ENCODE measurements at places on chromosomes 6 and 20.

DNA sequence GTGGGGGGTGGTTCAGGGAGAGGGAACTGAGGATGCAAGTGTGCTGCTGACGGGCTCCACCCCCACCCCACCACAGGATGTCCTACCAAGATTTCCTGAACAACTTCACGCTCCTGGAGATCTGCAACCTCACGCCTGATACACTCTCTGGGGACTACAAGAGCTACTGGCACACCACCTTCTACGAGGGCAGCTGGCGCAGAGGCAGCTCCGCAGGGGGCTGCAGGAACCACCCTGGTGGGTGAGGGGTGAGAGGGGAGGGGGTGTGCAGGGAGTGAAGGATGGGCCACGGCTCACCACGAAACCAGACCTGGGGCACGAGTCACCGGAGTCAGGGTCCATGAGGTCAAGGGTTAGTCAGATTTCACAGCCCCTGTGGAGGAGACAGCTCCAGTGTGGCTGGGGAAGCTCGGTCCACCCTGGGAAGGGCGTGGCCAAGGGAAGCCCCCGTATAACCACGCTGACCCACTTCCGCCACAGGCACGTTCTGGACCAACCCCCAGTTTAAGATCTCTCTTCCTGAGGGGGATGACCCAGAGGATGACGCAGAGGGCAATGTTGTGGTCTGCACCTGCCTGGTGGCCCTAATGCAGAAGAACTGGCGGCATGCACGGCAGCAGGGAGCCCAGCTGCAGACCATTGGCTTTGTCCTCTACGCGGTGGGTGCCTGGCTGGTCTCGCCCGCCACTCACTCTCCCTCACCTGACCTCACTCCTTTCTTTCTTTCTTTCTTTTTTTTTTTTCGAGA lies 18.3 kb downstream of the CAPN11 start:
- no peak for DNase-seq

GRCh38 chr6:111837641-111838500 lies 35.4 kb downstream of the FYN start:
- no peak for DNase-seq

- DNase-seq: no peak
Measured at GRCh38 chr6:111487661-111488060, 4.6 kb upstream of the REV3L start.

DNA sequence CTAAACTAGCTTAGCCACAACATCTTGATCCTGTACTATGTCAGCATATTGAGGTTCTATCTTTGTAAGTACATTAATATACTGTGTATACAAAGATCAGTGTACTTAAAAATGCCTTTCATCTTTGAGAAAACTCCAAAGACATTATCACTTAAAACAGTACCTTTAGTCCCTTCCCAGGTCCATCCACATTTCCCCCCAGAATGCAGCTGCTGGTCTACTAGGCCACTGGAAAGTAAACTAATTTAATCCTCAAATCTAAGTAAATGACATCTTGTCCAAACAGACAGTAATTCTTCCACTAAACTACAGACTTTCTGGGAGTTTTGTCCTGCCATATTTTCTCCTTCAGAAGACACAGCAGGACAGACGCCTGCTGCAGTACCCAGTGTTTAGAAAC lies 68.7 kb downstream of the SYCP2 start:
- no peak for DNase-seq

DNA sequence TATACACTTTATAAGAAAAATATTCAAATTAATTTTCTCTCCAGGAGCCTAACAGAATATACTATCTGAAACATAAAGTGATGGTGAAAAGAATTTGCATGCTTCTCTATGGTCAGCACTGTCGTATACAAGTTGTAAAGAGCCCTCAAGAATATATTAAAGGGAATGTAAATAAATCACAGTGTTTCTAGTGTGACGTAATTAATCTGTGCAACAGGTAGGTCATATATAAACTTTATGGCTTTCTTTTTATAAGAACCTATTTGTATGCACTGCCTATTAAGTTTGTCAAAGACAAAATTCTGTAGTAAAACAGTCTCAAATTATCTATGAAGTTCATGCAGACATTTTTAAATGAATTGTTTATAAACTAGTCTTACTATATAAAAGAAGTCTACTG lies 347.9 kb upstream of the EYS start:
- DNase-seq: no peak

GRCh38 chr6:6823568-6824224 lies 235.2 kb downstream of the LY86 start:
- no peak for DNase-seq

DNA sequence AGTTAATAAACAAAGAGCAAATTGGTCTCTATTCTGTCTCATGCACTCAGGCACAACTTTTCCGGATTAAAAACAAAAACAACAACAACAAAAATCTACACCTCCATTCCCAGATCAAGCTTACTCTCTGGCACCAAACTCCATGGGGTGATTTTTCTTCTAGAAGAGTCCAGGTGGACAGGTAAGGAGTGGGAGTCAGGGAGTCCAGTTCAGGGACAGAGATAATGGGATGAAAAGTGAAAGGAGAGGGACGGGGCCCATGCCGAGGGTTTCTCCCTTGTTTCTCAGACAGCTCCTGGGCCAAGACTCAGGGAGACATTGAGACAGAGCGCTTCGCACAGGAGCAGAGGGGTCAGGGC lies 437 bp upstream of the HLA-A start:
- no peak for DNase-seq

- no peak for DNase-seq
Measured at GRCh38 chr20:52874241-52874640, 97.9 kb upstream of the TSHZ2 start.

DNA sequence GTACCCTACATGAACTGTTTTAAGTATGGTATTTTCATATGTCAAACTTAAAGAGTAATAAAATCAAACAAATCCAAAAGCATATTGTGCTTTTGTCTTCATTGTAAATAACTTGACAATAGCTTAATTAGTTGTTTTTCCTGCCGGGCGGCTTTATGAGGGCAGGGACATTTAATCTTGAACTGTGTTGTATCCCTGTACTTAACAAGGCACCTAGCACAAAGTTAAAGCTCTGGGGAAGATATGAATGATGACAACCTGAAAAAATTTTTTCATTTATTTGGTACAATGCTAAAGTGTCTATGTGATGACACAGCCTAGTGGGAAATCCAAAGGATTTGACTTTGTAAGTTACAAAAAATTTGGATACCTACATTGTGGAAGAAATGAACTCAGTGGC lies 502 bp upstream of the HACE1 start:
- no peak for DNase-seq

- DNase-seq: no peak
Measured at GRCh38 chr6:42017021-42017643, 33.2 kb upstream of the TAF8 start.

- DNase-seq: no peak
Measured at GRCh38 chr20:8271727-8272126, 139.7 kb downstream of the PLCB1 start.

DNA sequence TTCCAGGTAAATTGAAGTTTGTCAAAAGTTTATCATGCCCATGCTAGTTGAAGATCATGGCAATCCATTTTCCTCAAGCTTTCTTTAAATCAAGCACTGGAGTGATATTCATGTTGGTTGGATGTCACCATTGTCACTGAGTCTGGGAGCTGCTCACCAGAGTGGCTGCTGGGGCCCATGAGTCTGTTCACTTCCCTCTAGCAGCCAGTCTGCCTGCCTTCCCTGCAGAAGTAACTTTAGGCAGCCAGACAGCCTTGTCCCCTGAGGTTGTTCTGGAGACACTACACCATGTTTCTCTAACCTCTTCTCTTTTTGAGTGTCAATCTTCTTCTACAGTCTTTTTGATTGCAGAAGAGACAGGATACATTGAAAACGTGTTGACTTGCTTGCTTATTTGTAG lies 5.5 kb downstream of the SIRT5 start:
- no peak for DNase-seq

- no peak for DNase-seq
Measured at GRCh38 chr20:8315639-8316573, 183.8 kb downstream of the PLCB1 start.

GRCh38 chr6:22357724-22358189 lies 60.9 kb upstream of the PRL start:
- DNase-seq: no peak

GRCh38 chr6:34922177-34922663 lies 33.2 kb downstream of the ANKS1A start:
- peak; percentile 11 for DNase-seq

- no peak for DNase-seq
Measured at GRCh38 chr6:4981761-4982160, 22.1 kb downstream of the RPP40 start.

GRCh38 chr20:10708351-10709185 lies 34.8 kb upstream of the JAG1 start:
- no peak for DNase-seq

DNA sequence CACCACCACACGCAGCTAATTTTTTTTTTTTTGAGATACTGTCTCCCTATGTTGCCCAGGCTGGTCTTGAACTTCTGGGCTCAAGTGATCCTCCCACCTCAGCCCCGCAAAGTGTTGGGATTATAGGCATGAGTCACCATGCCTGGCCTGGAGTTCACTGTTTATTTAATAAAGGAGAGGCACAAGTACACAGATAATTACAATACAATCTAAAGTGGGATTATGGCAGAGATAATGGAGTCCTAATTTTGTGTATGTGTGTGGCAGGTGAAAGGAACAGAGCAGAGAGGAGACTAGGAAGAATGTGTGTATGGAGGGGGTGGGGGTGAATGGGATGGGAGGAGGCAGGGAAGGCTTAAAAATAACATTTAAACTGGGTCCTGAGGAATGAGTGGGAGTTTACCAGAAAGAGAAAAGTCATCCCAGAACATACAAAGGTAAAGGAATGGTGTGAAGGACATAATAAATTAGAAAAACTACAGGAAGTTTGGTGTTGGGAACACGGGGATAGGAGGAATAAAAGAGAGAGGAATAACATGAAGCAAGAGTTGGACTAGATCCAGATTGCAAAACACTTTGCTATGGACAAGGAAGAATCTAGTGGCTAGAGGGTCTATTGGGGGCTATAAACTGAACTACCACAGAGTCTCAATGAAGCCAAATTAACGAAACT lies 4.4 kb downstream of the NCOA5 start:
- no peak for DNase-seq

GRCh38 chr6:51273228-51273961 lies 454.7 kb downstream of the TFAP2B start:
- DNase-seq: no peak

DNA sequence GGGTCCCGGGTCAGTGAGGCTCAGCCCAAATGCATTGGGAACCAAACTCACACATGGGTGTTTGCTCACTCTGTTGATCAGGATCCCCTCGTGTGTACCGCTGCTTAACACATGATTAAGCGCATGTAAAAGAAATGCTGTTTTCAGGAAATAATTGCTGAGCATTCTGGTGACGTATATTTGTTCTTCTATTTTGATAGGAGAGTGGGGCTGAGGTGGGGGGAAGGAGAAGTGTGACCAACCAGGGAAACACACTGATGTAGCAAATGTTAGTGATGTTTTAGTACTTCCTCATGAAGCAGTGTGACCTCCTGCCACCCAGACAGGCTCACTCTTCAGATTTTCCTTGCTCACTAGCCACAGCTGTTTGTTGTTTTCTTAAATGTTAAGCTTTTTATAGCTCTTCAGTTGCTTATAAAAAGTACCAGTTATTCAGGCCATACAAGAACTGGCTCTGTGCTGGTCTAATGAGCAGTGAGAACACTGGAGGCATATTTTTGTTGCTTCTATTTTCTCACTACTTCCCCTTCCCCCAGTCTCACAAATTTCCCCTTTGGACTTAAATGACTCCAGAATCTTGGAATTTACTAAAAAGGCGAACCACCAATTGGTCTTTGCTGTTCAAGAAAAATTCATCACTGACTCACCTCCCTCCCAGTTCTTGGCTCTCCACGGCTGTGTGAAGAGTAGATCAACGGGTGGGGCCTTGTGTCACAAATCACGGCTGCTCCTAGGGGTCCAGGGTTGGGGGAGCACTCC lies 79.2 kb upstream of the BACH2 start:
- DNase-seq: peak; percentile 74

- DNase-seq: no peak
Measured at GRCh38 chr6:108132863-108133262, 33.0 kb upstream of the NR2E1 start.

DNA sequence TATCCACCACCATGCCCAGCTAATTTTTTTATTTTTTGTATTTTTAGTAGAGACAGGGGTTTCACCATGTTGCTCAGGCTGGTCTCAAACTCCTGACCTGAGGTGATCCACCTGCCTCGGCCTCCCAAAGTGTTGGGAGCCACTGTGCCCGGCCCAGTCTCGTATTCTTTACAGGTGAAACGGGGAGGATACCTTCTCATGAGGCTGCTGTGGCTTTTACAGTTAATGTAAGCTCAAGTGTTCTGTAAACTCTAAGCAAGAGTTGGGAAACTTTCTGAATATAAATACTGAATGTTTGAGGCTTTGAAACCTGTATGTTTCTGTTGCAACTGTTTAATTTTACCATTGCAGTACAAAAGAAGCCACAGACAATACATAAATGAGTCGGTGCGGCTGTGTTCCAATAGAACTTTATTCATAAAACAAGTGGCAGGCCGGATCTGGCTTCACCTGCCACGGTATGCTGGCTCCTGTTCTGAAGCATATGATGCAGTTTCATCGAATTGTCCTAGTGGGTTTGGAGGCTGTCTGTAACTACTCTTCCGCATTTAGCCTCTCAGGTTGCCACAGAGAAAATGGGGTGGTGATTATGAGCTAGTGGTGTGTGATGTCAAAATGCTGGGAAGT lies 192.5 kb upstream of the ZFP64 start:
- no peak for DNase-seq

GRCh38 chr6:116323863-116324262 lies 44.1 kb upstream of the TSPYL1 start:
- no peak for DNase-seq

- no peak for DNase-seq
Measured at GRCh38 chr20:4661191-4661590, 60.5 kb upstream of the PRND start.

- no peak for DNase-seq
Measured at GRCh38 chr6:123990376-123990775, 186.7 kb downstream of the NKAIN2 start.

DNA sequence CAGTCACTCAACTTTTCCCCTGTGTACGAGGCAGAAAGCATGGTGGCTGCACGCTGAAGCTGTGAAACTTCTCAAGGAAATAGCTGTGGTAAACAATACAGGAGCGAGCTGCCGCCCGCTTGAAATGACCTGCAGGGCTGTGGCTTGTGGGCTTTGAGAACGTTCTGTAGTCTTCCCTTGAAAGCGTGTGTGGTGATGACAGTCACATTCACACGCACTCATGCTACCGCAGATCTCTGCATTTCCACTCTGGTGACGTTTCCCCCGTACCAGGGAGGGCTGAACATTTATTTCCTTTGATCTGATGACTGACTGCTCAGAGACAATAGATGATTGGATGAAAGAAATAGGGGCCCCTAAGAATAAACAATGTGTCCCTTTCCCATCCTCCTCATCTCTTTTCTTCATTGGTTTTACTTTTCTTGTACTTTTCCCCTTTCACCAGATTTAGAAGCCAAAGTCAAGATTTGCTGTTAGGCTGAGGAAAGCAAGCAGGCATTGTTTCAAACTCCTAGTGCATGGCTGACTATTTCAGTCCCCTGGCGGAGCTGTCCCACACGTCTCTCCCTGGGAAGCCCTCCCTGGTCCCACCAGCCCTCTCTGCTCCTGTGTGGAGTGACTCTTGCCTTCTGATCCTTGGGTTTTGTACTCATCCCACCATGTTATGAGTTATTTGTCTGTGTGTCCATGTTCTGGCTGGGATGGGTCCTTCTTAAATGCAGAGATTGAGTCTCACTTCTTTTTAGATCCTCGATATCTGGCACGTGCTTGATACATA lies 3.9 kb downstream of the SYTL3 start:
- DNase-seq: no peak

GRCh38 chr20:62953839-62954703 lies 1.6 kb downstream of the SLC17A9 start:
- no peak for DNase-seq
